ENCODE measurements at places on chromosomes 5 and 9.

DNA sequence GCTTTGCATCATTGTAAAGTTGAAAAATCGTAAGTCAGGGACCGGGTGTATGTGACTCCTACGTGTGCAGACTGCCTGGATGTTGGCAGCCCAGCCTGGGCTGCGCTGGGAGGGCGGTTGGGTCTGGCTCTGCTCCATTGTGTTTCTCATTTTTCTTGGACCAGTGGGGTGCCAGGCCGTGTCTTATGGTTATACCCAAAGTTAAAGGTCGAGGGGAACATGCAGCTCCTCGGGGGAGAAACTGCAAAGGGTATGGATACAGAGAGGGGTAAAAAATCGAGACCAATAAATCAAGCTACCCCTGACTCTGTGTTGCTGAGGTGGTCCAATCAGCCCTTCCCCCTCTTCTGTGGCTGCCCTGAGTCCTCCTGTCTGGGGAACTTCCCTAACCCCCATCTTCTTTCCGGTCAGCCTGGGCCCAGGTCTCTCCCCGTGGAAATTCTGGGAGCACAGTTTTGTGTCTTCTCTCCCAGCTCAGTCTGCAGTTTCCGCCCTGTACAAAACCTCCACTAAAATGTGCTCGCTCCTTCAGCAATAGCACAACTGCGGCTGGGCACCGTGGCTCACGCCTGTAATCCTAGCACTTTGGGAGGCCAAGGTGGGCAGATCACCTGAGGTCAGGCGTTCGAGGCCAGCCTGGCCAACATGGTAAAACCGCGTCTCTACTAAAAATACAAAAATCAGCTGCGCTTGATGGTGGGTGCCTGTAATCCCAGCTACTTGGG lies 34.1 kb upstream of the UNC5A start:
- no peak for DNase-seq

- DNase-seq = no peak
Observed at GRCh38 chr5:83244516-83244915, 167.2 kb downstream of the XRCC4 start.

- no peak for DNase-seq
Observed at GRCh38 chr5:31415009-31415923, 116.6 kb downstream of the DROSHA start.

GRCh38 chr5:17056141-17056631 lies 120.1 kb upstream of the MYO10 start:
- DNase-seq = no peak

GRCh38 chr5:16557477-16557876 lies 59.3 kb downstream of the RETREG1 start:
- no peak for DNase-seq
